ENCODE measurements at places on chromosomes 6 and 20. TPM values are rescaled to one million over a fixed set of nuclear protein-coding genes. Genes with fewer than 3 reads are reported as not detected.
A peak's percentile ranks its signal among the peaks of the same experiment; 100 is the strongest.

The EXOC2 gene
- 22.4 TPM for total RNA-seq

DNA sequence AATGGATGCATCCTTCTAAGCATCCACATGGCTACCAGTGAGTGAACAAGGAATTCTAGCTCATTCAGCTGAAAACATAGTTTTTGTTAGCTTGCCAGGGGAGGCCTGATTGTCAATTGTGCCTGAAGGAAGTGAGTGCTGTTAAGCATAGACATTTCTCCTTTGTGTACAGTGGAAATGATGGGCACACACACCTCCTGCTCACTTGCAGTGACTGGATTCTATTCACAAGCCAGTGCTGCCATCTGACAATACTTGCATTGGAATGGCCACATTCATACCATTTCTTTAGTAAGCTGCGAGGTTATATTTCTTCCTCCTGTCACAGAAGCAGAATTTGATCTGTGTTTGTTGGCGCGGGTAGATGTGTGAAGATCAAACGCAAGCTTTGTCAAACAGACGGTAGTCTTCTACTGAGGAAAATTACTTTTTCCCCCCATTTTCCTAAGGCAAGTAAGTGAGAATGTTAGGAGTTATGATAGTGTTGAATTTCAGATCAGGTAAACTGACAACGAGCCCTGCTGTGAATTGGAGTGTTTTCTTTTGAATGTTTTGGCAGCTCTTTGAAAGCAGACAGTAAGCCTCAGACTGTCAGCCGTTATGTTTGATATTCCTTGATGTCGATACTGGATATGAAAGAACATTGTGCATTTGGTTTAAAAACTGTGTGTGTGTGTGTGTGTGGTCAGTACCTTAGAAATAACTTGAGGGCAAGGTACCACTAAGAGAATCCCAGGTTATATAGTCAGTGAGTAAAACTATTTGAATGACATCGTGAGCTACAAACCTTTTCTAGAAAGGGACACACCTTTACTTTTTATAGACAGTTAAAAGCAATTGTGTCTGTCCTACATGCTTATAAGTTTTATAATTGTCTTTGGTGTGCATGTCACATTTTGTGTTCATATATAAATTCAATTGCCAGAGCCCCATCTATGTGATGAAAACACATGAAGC lies 84.2 kb upstream of the BMP2 start:
- H3K27ac ChIP-seq: no peak overlapping the region
- H3K36me3 ChIP-seq: no peaks in the 10 kb centered on the region
- no peak for DNase-seq
- no peak overlapping the region for H3K4me3 ChIP-seq

The EEF1A2 gene
- total RNA-seq: 13.7 TPM

The PARD6B gene
- total RNA-seq: 24.7 TPM

DNA sequence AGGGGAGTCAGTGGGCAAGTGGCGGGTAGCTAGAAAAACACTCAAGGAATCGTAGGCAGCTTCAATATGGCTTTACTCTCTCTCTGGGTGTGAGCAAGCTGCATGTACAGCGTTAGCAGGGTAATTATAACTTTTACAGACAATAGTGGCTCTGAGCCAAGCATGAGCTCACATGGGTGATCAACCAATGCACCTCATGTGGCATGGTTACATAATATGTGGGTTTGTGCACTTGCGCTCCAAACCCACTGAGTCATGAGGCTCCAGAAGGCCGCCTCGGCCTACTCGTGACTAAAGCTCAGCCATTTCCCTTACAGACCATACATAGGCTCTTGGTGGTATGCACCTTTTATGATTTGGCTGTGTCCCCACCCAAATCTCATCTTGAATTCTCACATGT lies 78.4 kb upstream of the FBXL4 start:
- H3K4me1 ChIP-seq: no peaks in the 10 kb centered on the region
- H3K27me3 ChIP-seq: no peaks in the 10 kb centered on the region
- no peak overlapping the region for H3K27ac ChIP-seq

GRCh38 chr6:44176762-44177509 lies 18.3 kb downstream of the CAPN11 start:
- DNase-seq: no peak
- no peak overlapping the region for H3K4me3 ChIP-seq
- no peaks in the 10 kb centered on the region for H3K36me3 ChIP-seq
- no peaks in the 10 kb centered on the region for H3K4me1 ChIP-seq
- no peaks in the 10 kb centered on the region for H3K27me3 ChIP-seq
- no peak overlapping the region for H3K27ac ChIP-seq

DNA sequence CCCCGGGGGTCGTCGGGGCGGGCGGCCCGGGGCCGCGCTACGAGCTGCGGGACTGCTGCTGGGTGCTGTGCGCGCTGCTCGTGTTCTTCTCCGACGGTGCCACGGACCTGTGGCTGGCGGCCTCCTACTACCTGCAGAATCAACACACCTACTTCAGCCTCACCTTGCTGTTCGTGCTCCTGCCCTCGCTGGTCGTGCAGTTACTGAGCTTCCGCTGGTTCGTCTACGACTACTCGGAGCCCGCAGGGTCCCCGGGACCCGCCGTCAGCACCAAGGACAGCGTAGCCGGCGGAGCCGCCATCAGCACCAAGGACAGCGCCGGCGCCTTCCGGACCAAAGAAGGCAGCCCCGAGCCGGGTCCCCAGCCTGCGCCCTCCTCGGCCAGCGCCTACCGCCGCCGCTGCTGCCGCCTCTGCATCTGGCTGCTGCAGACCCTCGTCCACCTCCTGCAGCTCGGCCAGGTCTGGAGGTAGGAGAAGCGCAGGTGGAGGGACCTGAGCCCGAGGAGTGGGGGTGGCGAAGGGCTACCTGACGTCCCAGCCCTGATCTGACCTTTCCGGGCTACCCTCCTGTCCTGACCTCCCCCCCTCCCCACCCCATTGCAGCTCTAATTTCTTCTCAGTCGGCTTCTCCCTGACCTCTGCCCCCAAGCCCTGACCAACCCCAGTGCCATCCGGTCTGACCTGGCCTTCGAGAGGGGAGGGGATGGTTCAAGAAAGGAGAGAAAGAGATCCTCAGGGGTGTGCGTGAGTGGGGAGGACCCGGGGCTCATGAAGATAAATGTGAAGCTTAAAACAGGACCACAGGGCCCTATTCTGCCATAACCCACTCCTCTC lies 558 bp downstream of the XKR7 start:
- no peaks in the 10 kb centered on the region for H3K36me3 ChIP-seq
- DNase-seq: peak; percentile 79
- H3K4me1 ChIP-seq: no peaks in the 10 kb centered on the region

The DSP gene
- 0.46 TPM for total RNA-seq

GRCh38 chr6:156507106-156507505 lies 270.1 kb upstream of the ARID1B start:
- H3K4me1 ChIP-seq: no peaks in the 10 kb centered on the region
- no peak overlapping the region for H3K4me3 ChIP-seq
- no peaks in the 10 kb centered on the region for H3K36me3 ChIP-seq
- no peak overlapping the region for H3K27ac ChIP-seq

DNA sequence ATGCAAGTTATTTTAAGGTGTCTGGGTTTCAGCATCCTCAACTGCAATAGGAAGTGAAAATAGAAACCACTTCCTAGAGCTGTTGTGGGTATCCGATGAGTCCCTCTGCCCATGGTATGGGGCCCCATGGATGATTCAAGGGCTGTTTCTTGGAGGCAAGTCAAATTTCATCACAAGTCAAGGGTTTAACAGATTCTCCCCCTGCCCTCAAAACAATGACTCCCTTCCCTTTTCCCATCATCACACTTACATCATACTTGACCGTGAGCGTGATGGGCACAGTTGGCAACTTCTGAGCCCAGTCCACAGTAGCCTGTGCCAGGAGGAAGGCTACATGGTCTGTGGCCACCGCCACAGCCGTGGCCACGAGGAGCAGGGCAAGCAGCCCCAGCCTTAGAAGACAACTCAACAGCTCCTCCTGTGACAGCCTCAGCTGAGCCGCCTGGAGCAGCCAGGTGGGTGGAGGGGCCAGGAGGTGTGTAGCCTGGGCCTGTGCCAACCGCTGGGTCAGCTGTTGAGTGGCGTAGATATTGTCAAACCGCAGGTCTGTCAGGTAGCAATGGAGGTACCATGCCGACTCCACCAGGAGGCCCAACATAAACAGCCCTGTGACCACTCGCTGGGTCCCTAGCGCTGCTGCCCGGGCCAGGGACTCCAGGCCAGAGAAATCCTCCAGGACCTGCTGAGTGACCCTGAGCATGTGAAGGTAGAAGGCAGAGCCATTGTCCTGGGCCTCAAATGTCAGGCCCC lies 5.2 kb downstream of the OCSTAMP start:
- no peaks in the 10 kb centered on the region for H3K36me3 ChIP-seq
- DNase-seq: no peak
- no peak overlapping the region for H3K27ac ChIP-seq
- H3K4me1 ChIP-seq: no peaks in the 10 kb centered on the region
- peaks cover 32% of the 10 kb centered on the region for H3K27me3 ChIP-seq

The MRPS18B gene
- 70.3 TPM for total RNA-seq

The TCF19 gene
- total RNA-seq: 39.1 TPM

DNA sequence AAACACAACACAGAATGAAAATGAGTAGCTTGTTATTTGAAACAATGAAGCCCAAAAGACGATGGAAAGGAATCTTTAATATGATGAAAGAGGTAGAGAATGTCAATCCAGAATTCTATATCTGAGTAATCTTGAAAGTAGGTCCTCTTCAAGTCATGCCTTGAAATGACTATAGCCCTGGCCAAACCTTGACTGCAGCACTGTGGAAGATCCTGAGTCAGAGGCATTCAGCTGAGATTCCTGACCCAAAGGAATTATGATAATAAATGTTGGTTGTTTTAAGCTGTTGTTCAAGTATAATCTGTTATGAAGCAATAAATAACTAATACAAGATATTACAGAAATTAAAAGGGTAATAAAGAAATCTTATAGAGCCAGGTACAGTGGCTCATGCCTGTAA lies 64.8 kb downstream of the IBTK start:
- H3K27ac ChIP-seq: no peak overlapping the region
- H3K4me1 ChIP-seq: peaks cover 19% of the 10 kb centered on the region
- H3K27me3 ChIP-seq: no peaks in the 10 kb centered on the region
- no peak for DNase-seq
- H3K4me3 ChIP-seq: no peak overlapping the region
- peaks cover 34% of the 10 kb centered on the region for H3K36me3 ChIP-seq

DNA sequence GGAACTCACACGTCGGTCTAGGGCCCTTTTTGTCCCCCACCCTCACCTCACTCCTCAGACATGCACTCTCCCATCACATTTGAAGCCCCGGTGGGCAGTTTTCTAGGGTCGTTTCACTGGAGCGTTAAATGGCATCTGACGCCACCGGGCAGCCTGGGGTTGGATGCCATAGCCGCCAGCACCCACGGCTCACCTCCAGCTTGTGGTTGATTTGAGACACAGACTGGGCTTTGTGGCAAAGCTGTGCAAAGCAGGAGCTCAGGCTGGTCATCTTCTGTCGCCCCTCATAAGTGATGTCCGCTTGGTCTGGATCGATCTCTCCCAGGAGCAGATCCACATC lies 530 bp downstream of the GOPC start:
- H3K4me3 ChIP-seq: peak overlapping the region; percentile 74
- H3K36me3 ChIP-seq: peaks cover 12% of the 10 kb centered on the region
- peak overlapping the region; percentile 82 for H3K27ac ChIP-seq

The COL19A1 gene
- 0.31 TPM for total RNA-seq

DNA sequence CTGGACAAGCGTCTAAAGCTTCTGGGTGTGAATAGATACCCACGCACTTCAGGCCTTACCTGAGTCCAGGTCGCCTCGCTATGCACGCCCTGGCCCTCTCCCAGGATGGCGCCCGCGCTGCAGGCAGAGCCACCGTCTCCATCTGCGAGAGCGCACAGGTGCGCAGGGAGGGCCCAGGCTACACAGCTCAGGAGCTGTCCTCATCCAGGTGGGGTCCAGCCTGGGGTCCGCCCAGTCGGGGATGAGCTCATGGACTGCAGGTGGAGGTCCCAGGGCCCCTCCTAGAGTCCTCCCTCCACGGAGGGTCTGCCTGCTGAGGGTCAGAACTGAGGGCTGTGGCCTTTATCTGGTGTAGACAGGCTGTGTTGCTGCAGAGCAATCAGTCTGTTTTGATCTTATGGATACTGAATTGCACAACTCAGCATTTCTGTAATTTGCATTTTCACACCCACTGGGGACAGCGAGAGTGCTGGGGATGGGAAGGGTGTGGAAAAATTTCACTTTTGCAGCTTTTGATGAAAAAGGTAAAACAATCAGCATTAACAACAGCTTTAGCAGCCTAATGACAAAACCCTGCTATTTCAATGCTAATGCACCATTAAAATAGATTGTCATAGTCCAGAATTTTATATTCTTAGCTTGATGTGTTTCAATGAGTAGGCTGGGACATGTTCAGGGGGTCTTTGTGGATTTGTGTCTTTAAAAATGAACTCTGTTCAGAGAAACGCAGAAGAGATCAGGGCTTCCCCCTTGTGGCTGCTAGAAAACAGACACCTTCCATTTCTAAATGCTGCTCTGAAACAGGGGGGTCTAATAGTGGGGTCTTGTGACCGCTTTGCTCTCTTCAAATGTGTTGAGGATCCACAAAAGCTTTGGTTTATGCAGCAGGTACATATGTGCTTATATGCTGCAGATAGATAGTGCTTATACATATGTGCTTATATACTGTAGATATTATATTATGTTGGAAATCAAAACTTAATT lies 77.8 kb upstream of the PHACTR3 start:
- peak; percentile 26 for DNase-seq
- H3K4me3 ChIP-seq: no peak overlapping the region
- no peaks in the 10 kb centered on the region for H3K36me3 ChIP-seq
- H3K27ac ChIP-seq: no peak overlapping the region
- H3K4me1 ChIP-seq: no peaks in the 10 kb centered on the region

- no peaks in the 10 kb centered on the region for H3K27me3 ChIP-seq
- no peaks in the 10 kb centered on the region for H3K4me1 ChIP-seq
- H3K36me3 ChIP-seq: no peaks in the 10 kb centered on the region
- no peak overlapping the region for H3K27ac ChIP-seq
- H3K4me3 ChIP-seq: no peak overlapping the region
- DNase-seq: no peak
Measured at GRCh38 chr20:6994452-6994851, 227.0 kb downstream of the BMP2 start.

GRCh38 chr20:59207235-59207634 lies 43.6 kb downstream of the ZNF831 start:
- H3K36me3 ChIP-seq: no peaks in the 10 kb centered on the region
- no peak for DNase-seq
- no peak overlapping the region for H3K27ac ChIP-seq

The TREM1 gene
- total RNA-seq: not detected

DNA sequence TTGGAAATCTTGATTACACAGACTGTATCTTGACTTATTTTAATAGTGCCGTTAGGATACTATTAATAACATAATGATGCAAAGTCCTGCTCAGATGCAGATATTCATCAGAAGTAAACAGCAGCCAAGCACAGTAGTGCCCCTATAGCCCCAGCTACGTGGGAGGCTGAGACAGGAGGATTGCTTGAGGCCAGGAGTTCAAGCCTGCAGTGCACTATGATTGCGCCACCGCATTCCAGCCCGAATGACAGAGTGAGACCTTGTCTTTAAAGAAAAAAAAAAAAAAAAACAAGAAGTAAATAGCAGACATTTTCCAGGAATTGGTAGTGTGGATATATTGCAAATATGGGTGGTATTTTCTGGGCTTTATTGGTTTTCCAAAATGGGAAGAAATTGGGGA lies 61.8 kb downstream of the TULP4 start:
- H3K27ac ChIP-seq: no peak overlapping the region
- H3K27me3 ChIP-seq: no peaks in the 10 kb centered on the region
- H3K4me3 ChIP-seq: no peak overlapping the region
- no peaks in the 10 kb centered on the region for H3K4me1 ChIP-seq
